Stimulated activated CD4-positive, alpha-beta T cell treated with anti-CD3 and anti-CD28 coated beads, Interleukin-2, amount 100 ng/mL, for 4 hours (primary cell): ENCODE measurements at places on chromosomes 2 and 18.

DNA sequence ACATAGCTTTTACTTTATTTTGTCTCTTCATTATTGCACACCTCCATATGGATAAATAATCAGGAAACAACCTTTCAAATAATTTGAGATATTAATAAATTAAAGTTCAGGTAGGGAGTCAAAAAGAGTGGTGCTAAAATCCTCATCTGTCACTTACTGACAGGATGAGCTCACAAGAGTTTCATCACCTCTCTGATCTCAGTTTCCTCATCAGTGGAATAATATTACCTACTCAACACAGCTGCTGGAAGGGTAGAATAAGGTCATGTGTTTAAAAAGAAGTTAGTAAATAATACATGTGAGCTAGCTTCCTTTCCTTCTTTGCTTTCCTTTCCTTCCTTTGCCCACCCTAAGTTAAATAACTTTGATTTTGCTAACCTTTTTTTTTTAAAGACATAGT lies 61.9 kb downstream of the RDH14 start:
- no peak for DNase-seq

- DNase-seq, result no peak
Measured at GRCh38 chr2:65153515-65153914, 23.6 kb upstream of the RAB1A start.

DNA sequence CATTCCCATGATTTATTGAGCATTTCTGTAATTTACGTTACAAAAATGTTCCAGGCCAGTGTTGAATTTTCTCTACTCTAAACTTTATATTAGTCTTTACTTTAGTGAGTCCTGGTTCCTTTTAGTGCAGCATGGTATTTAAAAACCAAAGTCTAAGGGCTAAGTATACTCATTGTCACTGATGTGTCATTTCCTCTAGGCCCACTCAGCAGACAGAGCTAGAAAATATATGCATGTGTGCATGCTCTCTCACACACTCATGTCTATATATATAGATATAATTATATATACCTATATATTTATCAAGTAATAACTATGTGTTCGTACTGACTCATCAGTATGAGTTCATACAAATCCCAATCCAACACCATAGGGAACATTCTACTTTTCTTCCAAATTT lies 132.5 kb upstream of the SLC8A1 start:
- DNase-seq, result no peak

GRCh38 chr2:241846406-241846805 lies 12.3 kb downstream of the PDCD1 start:
- no peak for DNase-seq

- no peak for DNase-seq
Measured at GRCh38 chr2:181223234-181223633, 234.0 kb upstream of the ITGA4 start.

GRCh38 chr2:216633616-216634369 lies 573 bp downstream of the IGFBP2 start:
- no peak for DNase-seq

- DNase-seq, result peak; percentile 32
Measured at GRCh38 chr2:127080938-127081755, 25.8 kb downstream of the BIN1 start.

DNA sequence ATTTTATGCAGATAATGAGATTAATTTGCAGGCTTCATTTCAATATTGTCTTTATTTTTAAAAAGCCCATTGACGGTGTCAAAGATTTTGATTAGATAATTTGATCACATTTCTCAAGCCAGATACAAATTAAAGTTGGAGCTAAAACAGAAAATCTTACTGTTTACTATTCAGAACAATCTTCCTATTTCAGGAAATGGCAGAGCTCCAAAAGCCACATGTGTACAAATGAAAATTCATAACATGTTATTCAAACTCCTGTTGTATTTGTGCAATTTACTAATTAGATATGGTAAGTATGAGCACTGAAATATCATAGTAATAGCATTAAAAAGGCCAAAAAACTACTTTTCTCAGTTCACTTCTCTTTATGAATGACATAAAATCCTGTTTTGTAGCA lies 682.9 kb downstream of the KCNJ3 start:
- DNase-seq, result no peak

GRCh38 chr2:27667446-27667845 lies 3.8 kb downstream of the SLC4A1AP start:
- DNase-seq, result no peak

DNA sequence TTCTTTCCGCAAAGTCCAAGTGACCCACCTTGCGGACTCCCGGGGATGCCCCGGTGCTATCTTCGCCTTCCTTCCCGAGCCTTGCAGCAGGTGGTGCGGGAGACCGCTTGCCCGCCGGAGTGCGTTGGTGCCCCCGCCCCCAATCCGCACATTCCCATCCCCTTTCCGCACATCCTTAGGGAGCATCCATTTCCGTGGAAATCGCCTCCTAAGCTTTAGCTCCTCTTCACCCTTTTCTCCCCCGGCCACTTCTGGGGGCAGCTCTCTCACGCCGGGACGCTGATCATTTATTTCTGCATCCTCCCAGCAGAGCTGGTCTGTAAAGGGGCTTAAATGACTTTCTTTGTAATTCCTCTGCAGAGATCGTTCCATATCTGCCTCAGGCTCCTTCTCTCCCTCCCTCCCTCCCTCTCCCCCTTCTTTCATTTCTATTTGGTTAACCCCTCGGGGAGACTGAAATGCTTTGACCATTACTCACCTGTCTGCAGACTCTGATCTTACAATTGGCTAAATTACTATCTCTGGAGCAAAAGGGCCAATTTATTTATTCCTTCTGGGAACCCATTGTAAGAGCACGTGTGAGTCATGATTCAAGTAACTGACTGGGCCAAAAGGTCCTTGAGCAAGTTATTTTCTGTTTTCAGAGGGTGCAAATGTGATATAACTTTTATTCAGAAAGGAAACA lies 1.3 kb upstream of the LYPD1 start:
- DNase-seq, result no peak

GRCh38 chr2:40653829-40654228 lies 201.9 kb upstream of the SLC8A1 start:
- DNase-seq, result no peak

- no peak for DNase-seq
Measured at GRCh38 chr2:64667535-64667934, 13.8 kb upstream of the SERTAD2 start.

GRCh38 chr2:237418300-237418699 lies 4.3 kb upstream of the COL6A3 start:
- DNase-seq, result no peak

DNA sequence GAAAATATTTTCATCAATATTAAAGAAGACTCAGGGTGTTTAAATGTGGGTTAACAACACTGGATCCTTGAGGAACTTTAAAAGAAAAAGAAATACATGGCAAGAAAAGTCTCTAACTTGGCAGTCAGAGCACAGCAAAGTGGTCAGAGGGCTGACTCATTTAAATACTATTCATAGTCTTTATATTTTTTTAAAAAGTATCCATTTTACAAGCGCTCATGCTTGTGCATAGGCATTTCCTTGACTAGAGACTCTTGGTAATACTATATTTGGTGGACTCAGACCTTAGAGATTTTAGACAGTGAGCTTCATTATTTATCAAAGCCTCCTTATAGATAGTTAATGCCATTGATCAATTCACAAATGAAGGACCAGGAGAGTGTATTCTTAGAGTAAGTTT lies 110.2 kb downstream of the ABCA12 start:
- DNase-seq, result no peak

DNA sequence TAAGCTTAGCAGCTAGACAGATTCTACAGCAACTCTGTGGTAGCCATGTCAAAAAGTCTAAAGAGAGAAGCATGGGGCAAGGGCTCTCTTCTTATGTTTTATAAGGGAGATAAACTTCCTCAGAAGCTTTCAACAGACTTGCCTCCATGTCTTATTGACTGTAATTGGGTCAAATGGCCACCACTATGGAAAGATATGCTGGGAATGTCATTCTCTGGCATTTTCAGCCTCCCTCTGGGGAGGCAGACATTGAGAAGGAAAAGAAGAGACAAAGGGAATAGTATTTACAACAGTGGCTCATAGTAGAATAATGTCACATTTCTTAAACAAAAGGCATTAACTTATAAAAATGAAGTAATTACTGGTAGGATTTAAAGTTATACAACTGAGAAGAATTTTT lies 1964.5 kb upstream of the PIK3C3 start:
- no peak for DNase-seq

GRCh38 chr2:60453301-60453700 lies 100.2 kb downstream of the BCL11A start:
- no peak for DNase-seq

DNA sequence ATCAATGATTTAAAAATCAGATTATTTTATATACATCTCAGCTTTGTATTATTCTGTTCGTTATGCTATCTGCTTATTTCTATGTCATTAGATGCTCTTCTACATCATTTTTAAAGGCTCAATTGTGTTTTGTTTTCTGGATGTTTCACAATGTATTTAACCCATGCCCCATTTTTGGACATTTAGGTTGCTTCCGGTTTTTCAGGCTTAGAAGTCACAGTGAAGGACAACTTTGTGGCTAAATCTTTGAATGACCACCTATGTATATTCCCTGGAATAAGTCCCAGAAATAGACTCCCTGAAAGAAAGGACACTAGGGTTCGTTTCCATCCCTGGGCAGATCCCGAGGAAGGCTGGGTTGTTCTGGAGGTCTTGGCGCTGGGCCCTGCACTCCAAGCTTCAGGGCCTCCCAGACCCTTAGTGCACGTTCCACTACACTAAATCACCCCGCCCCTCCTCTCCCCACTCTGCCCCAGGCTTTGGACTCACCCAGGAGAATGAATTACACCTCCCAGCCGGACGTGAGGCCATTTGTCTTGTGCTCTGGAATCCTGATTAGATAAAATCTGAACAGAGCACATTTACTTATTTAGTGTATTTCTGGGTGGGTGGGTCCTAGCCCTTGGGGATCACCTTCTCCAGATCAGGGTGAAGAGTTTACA lies 188.2 kb downstream of the ZFP36L2 start:
- DNase-seq, result no peak

DNA sequence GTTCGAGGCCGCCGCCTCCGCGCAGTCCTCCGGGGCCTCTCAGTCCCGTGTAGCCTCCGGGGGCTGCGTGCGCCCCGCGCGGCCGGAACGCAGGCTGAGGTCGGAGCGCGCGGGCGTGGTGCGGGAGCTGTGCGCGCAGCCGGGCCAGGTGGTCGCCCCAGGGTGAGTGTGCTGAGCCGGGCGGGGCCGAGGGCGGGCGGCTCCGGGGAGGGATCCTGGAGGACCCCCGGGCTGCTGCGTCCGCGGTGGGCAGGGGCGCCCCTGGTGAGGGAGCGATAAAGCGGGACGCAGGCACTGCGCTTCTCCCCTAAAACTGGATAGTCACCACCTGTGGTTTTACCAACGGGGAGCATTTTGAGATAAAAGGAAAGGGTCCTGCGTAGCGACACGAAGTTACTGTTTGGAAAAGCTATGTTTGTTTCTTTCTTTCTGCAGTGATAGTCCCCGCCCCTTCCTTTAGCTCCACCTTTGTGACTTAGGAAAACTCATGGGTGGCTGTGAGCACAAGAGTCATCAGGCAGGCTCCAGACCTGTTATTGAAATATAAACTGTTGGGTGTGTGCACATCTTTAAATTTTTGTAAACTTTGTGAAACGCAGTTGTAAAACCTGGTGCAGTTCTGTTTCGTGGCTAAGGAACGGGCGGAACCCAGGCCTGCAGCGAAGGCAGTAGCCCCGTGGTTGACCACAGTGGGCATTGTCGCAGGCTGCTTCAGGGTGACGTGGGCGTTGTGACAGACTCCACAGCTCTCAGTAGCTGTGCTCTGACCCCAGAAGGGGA lies 687 bp downstream of the CTDP1 start:
- DNase-seq, result peak; percentile 49

GRCh38 chr2:24492421-24493279 lies 1.6 kb downstream of the NCOA1 start:
- DNase-seq, result no peak

DNA sequence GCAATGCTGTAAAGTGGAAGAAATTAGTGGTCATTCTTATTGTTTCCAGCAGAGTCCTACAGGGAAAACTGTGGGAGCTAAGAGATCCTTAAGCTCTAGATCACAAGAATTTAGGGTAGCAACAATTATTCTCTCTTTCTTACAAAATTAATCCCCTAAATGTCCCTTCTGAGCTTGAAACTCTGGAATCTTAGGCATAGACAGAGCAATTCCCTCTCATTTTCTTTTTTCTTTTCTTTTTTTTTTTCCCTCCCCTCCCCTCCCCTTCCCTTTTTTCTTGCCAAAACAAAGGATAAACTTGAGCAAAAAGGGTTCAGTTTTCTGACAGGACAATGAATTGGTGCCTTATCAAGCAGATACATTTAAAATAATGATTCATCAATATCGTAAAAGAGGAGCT lies 441.0 kb downstream of the DSC3 start:
- no peak for DNase-seq

DNA sequence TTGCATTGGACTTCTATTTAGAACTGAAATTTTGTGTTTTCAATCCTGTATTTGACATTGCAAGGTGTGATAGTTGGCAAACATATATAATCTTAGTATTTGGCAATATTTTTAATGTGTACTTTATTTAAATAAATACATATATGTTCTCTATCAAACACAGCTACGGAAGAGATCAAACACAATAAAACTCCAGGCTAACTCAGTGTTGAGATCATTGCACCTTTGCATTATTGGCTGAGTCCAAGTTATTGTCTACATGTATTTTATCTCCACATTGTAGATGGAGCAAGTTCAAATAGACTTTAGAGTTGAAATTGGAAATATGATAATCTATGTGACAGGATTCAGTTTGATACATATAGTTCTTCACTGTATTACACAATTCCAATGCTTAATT lies 176.7 kb downstream of the ST6GAL2 start:
- no peak for DNase-seq

- DNase-seq, result no peak
Measured at GRCh38 chr2:120875431-120875830, 139.8 kb downstream of the GLI2 start.

- no peak for DNase-seq
Measured at GRCh38 chr2:157506586-157506985, 62.7 kb upstream of the CYTIP start.

- no peak for DNase-seq
Measured at GRCh38 chr2:235541838-235542549, 48.2 kb downstream of the AGAP1 start.

- no peak for DNase-seq
Measured at GRCh38 chr2:160696087-160696452, 202.5 kb upstream of the RBMS1 start.

DNA sequence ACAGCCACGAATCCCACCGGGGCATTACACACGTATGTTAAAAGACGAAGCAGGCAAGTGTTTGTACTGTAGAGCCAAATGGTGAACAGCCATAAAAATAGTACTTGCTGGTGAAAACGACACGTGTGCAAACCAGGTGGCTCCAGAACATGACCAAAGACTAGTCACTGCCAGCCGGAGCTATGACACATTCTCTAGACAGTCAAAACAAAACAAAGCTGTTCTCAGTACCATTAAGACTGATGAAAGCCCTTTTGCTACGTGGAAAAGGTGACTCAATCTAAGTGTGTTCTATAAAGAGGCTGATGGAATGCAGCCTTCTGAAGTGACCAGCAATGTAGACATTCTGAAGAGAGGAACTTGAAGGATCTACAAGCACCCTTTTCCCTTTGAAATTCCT lies 367.7 kb upstream of the NETO1 start:
- DNase-seq, result no peak

GRCh38 chr2:176455816-176456291 lies 186.6 kb downstream of the MTX2 start:
- DNase-seq, result no peak

- no peak for DNase-seq
Measured at GRCh38 chr18:31250902-31251301, 67.1 kb upstream of the DSG1 start.

- DNase-seq, result no peak
Measured at GRCh38 chr2:98738304-98738703, 7.4 kb upstream of the MGAT4A start.
